ENCODE measurements at places on chromosomes 16 and 17.

GRCh38 chr17:74427048-74427762 lies 4.7 kb upstream of the GPRC5C start:
- no peak for DNase-seq

DNA sequence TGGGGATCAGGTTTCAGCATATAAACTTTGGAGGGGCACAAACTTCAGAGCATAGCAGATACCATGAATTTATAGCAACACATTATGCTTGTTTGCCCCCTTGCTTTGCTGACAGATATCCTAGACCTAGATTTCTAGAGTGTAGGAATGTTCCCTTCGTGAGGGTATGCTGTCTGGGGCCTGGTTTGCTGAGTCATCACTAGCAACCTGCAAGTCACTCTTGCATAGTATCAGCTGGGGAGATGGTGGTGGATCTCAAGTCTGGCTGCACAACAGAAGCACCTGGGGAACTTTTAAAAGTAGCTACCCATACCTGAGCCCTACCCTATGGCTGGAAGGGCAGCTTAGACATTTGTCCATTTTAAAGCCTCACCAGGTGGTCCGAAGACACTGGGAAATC lies 22.3 kb upstream of the HSBP1 start:
- no peak for DNase-seq

- DNase-seq, result no peak
Observed at GRCh38 chr16:12869698-12870427, 31.5 kb upstream of the SHISA9 start.

DNA sequence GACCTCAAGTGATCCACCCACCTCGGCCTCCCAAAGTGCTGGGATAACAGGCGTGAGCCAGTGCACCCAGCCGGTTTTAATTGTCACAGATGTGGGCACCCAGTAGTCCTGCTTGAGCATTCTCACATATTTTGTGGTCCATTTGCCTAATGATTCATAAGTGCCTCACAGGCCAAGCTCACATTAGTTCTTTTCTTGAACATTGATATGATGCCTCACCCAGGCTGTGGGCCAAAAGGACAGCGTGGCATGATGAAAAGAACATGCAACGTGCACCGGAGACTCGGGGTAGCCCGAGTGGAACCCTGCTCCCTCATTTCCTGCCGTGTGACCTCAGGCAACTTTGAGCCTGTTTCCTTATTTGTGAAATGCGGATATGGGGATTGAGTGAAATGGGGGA lies 181.9 kb downstream of the SNX29 start:
- no peak for DNase-seq

DNA sequence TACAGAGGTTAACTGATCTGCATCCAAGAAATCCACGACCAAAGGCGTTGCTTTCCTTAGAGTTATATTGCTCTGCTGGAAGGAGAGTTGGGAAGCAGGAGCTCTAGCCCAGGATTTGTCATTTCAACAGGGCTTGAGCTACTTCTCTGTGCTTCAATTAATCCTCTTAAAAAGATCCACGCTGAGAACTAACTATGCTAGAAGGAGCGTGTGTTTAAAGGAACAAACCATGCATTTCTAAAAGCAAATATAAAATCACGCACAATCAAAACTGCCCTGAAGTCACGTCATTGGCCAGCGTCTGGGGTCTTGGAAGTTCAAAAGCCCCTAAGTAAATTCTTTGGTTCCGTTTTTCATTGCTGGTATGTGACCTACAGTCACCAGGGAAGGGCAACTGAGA lies 1.1 kb downstream of the ARL6IP1 start:
- DNase-seq, result no peak

GRCh38 chr17:53390575-53390974 lies 432.2 kb upstream of the KIF2B start:
- no peak for DNase-seq

DNA sequence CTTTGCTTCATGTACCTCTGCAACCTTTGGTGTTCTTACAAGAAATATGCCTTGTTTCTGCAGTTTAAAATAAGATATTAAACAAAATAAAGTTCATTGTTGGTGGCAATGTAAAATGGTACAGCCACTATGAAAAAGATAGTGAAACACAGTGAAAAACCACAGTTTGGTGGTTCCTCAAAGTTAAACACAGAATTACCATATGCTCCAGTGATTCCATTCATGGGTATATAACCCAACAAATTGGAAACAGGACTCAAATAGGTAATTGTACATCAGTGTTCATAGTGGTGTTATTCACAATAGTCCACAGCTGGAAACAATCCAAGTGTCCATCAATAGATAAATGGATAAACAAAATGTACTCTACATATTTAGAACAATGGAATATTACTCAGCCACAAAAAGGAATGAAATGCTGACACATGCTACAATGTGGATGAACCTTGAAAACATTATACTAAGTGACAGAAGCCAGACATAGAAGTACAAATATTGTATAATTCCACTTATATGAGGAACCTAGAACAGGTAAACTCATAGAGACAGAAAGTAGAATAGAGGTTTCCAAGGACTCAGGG lies 49.2 kb downstream of the CUEDC1 start:
- DNase-seq, result no peak

- no peak for DNase-seq
Observed at GRCh38 chr16:89884041-89884421, 10.6 kb downstream of the TCF25 start.

GRCh38 chr16:30662449-30662848 lies 4.2 kb downstream of the FBRS start:
- DNase-seq, result no peak

DNA sequence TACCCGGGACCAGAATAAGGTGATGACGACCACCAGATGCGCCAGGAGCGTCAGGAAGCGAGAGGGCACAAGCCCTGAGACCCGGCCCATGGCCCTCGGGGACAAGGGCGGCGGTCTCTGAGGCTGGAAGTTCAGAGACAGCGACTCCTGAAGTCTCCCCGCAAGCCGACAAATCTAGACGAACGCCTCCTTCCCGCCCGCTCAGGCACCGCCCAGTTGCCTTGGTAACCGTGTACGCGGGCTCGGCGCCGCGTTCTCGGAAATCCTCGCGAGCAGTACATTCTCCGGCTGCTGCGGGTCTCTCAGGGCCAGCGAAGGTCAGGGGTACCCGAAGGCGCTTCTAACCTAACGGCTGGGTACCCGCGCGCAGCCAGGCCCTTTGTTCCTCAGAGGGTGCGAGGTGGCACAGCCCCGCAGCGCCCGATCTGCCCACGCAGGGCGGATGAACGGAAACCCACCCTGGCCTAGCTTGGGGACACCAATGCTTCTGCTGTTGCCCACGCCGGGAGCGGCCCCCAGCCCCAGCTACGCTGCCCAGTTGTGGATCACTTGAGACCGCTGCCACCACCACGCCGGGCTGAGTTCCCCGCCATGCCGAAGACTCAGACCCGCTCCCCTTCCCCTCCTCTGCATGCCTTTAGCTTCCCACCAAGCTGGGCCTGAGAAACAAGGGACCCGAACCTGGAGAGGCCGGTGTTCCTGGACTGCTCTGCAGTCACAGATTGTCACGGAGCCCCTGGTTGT lies at the start of gene TMEM107:
Gene TMEM107 (minus strand): TSS at position 184 of the 744 bp plus-strand sequence. CDS start 94 bp downstream, at position 90.
- DNase-seq, result peak; percentile 89

DNA sequence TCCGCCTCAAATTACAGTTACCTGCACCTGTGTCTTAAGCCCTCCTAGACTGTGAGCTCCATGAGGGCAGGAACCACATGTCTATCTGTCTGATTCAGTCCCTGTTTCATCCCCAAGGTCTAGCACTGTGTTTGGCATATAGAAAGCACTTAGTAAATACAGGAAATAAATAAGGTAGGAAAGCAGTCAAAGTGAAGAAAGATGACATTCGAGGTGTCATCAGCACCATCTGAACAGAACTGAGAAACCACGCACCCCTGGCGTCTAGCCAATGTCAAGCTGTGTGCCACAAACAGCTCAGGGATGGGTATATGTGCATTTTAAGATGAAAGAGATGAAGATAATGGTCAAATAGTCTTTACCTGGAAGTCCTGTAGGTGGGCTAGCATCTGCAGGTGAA lies 79.6 kb upstream of the ATP2A3 start:
- peak; percentile 80 for DNase-seq

GRCh38 chr16:81278526-81278925 lies 36.2 kb upstream of the GAN start:
- DNase-seq, result no peak

DNA sequence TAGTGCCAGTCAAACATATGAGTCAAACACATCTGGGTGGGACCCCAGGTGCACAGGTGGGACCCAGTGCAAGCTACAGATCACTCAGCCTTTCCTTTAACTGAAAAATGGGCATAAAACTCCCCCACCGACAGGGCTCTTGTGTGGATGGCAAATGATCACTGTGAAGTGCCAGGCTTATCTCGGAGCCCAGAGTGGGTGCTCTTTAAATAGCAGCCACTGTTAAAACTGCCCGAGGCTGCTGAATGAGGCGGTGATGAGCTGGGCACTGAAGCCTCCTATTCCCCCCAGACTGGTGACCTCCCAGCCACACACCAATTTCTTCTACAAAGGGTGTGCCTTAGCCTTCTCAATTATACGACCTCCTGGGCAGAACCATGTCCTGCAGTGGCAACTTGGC lies 433.8 kb downstream of the SLC39A11 start:
- DNase-seq, result no peak

DNA sequence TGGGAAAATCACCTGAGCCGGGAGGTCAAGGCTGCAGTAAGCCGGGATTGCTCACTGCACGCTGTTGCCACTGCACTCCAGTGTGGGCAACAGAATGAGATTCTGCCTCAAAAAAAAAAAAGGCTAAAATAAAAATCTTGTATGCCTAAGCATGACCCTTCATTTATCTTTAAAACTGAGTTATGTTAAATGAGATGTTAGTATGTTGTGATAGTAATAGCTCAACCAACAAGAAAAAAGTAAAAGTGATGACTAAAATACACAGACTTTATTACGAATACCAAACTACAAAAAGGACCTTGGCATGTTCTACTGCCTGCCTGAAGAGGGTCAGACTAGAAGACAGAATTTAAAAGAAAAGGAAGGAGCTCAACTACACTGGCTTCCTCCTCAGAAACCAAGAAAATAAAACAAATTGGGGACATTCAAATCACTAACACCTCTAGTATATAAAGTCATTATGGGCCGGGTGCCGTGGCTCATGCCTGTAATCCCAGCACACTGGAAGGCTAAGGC lies 4.4 kb downstream of the SMURF2 start:
- DNase-seq, result no peak

GRCh38 chr16:84175350-84176081 lies 11.3 kb downstream of the TAF1C start:
- DNase-seq, result no peak

DNA sequence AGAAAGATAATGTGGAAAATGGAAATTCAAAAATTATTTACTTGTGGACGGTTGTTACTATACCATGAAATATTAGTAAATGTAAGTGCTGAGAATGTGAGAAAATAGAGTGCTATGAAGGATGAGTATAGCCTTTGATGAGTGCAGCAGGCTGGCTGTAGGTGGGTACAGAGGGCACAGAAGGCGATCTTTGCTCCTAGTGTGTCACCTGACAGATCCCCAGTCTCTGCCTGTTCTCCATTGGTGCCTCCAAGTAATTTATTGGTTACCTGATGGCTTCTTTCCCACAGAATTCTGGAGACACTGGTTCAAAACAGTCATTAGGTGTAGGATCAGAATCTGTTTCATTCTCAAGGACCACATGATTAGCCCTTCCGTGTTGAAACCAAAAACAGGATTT lies 28.9 kb downstream of the ABCA9 start:
- DNase-seq, result no peak

DNA sequence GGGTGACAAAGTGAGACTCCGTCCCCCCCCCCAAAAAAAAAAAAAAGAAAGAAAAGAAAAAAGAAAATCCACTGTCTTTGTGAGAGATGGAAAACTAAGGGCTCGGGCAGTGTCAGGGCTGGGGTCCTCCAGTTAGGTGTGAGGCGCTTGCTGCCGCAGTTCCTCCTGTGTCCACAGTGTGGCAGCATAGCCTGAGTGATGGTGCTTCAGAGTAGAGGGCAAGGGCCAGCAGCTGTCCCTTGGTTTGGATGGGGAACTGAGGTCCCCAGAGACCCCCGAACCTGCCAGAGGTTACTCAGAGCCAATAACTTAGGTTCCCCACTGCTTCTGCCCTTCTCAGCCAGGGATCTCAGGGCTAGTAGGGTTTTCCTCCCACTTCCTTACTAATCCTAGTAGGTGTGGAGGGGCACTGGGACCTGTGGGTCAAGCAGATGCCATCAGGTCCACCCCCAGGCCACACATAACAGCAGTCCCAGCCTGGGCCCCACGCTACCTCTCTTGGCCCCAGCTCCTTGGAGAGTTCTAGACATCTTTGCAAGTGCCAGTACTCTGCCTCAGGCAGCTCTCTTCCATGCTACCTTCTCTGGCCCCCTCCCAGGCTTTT lies 7.9 kb upstream of the LLGL1 start:
- DNase-seq, result peak; percentile 78

DNA sequence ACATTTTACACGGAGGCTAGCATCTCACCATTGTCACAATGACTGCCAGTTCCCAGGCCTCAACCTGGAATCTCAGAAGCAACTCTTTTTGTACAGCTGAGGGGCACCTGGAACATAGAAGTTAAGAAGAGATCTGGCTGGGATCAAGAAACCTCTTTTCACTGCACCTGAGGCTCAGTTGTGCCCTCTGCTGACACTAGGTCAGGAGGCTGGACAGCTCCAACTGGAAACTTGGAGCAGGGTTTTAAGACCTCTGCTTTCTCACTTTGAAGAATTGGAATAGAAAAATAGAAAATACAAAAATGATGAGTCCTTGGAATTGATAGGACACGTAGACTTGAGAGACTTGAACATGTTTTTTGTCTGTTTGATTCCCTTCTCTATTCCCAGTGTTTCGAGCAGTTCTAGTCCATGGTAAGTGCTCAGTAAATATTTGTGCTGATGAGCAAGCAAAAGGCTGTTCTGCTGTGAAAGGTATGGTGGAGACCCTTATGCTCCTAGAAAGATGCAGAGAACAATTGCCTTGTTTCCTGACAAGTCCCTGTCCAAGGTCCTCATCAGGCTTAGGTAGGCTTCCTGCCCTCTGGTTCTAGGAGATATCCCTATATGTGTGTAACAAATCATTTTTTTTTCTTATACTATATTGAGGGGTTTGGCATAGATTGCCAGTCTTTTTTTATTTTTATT lies 13.6 kb upstream of the PPM1D start:
- no peak for DNase-seq

- no peak for DNase-seq
Observed at GRCh38 chr17:15377616-15378015, 36.2 kb upstream of the TEKT3 start.

DNA sequence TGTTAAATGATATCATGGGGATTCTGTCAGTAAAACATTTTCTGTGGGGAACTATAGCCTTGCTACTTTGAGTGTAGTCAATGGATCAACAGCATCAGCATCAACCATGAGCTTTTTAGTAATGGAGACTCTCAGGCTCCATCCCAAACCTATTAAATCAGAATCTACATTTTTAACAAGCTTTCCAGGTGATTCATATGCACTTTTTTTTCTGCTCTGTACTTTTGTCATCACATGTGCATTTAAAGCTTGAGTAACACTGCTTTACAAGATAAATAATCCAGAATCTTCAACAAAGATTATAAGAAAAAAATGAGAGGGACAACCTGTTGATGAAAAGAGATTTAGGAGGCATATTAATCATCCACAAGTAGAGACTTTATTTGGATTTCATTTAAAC lies 23.5 kb downstream of the NUP93 start:
- DNase-seq, result no peak

GRCh38 chr17:74776990-74777389 lies 845 bp upstream of the NAT9 start:
- no peak for DNase-seq
